ENCODE measurements at places on chromosomes 3 and 15.

- DNase-seq = no peak
- H3K4me3 ChIP-seq = no peak overlapping the region
- no peaks in the 10 kb centered on the region for H3K4me1 ChIP-seq
- H3K27me3 ChIP-seq = no peaks in the 10 kb centered on the region
- no peaks in the 10 kb centered on the region for H3K36me3 ChIP-seq
Measured at GRCh38 chr3:72750405-72750965, 97.8 kb downstream of the SHQ1 start.

DNA sequence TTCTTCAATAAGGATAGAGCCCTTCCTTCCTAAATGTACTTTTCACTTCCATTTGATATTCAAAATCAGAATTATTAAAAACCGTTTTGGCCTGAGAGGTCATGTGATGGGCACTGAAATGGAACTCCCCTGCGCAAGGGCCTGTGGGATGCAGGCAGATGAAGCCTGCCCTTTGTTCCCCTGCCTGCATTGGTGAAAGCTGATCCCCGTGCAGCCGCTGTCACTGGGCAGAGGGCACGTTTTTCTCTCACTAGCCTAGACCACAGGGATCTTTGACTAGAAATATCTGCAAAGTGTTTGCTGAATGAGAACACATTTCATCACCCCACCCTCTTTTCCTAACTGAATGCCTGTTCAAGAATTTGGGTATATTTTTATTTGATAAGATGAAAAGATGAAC, 74.9 kb downstream of the TIPARP start:
- no peak overlapping the region for H3K4me3 ChIP-seq
- no peaks in the 10 kb centered on the region for H3K27me3 ChIP-seq
- no peak for DNase-seq
- no peaks in the 10 kb centered on the region for H3K36me3 ChIP-seq

GRCh38 chr15:28960979-28961378, 75.2 kb downstream of the APBA2 start:
- no peak overlapping the region for H3K4me3 ChIP-seq
- H3K36me3 ChIP-seq = no peaks in the 10 kb centered on the region
- no peak overlapping the region for H3K27ac ChIP-seq
- DNase-seq = no peak
- no peaks in the 10 kb centered on the region for H3K4me1 ChIP-seq
- no peaks in the 10 kb centered on the region for H3K27me3 ChIP-seq

DNA sequence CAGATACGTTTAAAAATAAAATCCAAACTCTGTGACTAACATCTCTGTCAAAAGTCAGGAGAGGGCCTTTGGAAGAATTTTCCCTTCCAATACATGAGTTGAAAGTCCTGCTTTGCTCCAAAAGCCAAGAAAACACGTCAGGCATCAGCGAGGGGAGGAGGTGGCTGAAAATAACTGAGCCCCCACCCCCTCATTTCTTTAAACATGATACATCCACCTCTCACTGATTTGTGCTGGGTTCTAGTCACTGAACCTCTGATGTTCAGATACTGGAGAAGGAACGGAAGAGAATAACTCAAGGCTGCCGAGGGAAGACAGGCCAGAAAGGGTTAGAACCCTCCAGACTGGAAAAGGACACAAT, 9.4 kb upstream of the SEMA5B start:
- no peak overlapping the region for H3K4me3 ChIP-seq
- no peaks in the 10 kb centered on the region for H3K4me1 ChIP-seq
- DNase-seq = no peak
- H3K36me3 ChIP-seq = no peaks in the 10 kb centered on the region
- H3K27me3 ChIP-seq = no peaks in the 10 kb centered on the region
- no peak overlapping the region for H3K27ac ChIP-seq

DNA sequence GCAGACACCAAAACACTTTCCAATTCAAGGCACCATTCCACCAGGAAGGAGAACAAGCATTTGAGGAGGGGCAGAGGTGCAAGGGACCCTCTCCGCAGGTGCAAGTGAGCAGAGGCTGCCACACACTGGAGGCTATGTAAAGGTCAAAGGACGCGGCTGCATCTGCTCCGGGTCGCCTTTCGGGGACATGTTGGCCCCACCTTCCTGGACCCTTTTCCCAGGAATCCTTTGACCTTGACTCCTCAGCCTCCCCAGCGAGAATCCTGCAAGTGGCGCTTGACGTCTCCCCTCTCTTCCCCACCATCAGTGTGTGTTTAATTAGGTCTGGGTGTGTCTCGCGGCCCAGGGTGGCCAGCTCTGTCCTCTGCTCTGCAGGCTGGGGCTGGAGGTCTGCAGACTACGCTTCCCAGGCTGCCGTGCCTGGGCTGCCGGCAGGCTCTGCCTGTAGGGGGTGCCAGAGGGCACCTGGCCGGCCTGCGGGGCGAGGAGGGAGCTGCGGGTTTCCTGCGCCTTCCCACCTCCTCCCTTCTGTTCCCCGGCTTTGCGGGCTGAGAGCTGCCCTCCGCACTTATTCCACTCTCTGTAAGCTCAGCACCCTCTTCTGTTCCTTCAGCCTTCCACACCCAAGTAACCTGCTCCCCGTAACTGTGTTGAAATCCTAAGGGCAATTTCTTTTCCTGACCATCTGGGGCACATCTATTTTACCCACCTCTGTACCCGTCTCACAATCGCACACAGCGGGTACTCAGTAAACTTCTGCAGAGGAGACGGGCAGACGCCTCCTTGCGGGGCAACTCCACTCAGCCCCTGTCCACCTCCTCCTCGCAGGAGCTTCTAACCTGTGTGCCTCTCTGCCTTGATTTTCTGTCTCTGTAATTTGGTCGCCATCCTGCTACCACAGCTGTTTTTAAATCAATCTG, 129.8 kb downstream of the NSMCE3 start:
- H3K4me1 ChIP-seq = peaks cover 14% of the 10 kb centered on the region
- H3K27ac ChIP-seq = no peak overlapping the region
- no peak for DNase-seq
- H3K27me3 ChIP-seq = no peaks in the 10 kb centered on the region
- no peaks in the 10 kb centered on the region for H3K36me3 ChIP-seq

GRCh38 chr3:519026-519425, 322.5 kb downstream of the CHL1 start:
- no peak for DNase-seq
- no peak overlapping the region for H3K27ac ChIP-seq
- no peaks in the 10 kb centered on the region for H3K4me1 ChIP-seq

DNA sequence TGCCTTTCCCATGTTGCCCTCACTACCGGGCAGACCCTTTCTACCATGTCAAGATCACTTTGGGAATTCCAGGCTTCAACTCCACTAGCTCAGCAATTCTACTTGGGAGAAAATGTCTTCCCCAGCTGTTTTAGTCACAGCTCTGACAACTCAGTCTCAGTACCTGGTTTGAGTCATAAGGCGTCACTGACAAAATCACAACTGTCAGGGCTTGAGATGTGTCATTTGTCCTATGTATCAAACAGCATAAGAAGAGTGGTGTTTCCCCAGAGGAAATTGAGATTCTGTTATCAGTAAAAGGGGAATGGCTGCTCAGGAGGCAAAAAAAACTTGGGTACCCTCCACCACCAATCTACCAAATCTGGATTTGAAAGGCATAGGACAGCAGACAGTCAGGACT, 594.9 kb upstream of the SUCLG2 start:
- DNase-seq = no peak
- H3K4me1 ChIP-seq = no peaks in the 10 kb centered on the region
- no peak overlapping the region for H3K27ac ChIP-seq
- no peaks in the 10 kb centered on the region for H3K36me3 ChIP-seq
- H3K4me3 ChIP-seq = no peak overlapping the region
- H3K27me3 ChIP-seq = no peaks in the 10 kb centered on the region

DNA sequence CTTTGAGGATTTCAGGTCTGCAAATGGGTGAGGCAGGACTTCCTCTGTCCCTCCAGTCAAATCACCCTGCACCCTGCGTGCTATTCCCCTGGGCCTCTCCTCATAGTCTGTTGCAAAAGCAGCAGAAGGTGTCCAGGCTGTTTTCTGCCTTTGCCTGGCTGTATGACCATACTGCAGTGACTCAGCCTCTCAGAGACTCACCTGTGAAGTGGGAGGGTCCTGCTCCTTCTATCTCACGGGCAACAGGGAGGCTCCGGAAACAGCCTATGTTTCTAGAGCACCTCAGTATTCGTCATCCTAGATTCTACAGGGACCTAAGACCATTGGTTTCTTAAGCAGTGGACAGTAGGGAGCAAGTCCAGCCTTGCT, 216.4 kb downstream of the TLE3 start:
- no peak for DNase-seq
- no peaks in the 10 kb centered on the region for H3K4me1 ChIP-seq
- H3K4me3 ChIP-seq = no peak overlapping the region
- H3K27ac ChIP-seq = no peak overlapping the region

- H3K36me3 ChIP-seq = no peaks in the 10 kb centered on the region
- H3K4me3 ChIP-seq = no peak overlapping the region
- no peaks in the 10 kb centered on the region for H3K4me1 ChIP-seq
- no peak overlapping the region for H3K27ac ChIP-seq
Measured at GRCh38 chr3:98073486-98073885, 13.5 kb upstream of the OR5AC2 start.

DNA sequence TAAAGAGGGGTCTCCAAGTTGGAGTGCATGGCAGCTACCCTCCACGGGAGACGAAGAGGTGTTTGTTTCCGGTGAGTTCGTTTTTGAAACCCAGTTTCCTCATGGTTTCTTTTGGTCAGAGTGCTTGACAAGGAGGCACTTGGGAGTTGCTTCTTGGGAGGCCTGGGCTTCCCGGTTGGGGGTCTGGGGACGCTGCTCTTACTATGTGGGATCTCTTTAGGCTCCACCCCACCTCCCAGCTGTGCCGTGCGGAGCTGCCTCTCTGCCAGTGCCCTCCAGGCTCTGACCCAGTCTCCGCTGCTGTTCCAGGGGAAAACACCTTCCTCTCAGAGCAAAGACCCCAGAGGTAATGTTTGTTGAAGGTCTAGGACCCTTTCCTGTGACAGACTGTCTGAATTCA, 29.6 kb downstream of the KIF7 start:
- no peak overlapping the region for H3K27ac ChIP-seq
- no peak overlapping the region for H3K4me3 ChIP-seq
- no peaks in the 10 kb centered on the region for H3K4me1 ChIP-seq
- DNase-seq = no peak
- H3K36me3 ChIP-seq = peaks cover 21% of the 10 kb centered on the region

GRCh38 chr3:113594066-113594465, 61.7 kb downstream of the SIDT1 start:
- no peak for DNase-seq
- no peak overlapping the region for H3K4me3 ChIP-seq
- no peaks in the 10 kb centered on the region for H3K4me1 ChIP-seq
- no peak overlapping the region for H3K27ac ChIP-seq
- H3K27me3 ChIP-seq = no peaks in the 10 kb centered on the region
- H3K36me3 ChIP-seq = no peaks in the 10 kb centered on the region

DNA sequence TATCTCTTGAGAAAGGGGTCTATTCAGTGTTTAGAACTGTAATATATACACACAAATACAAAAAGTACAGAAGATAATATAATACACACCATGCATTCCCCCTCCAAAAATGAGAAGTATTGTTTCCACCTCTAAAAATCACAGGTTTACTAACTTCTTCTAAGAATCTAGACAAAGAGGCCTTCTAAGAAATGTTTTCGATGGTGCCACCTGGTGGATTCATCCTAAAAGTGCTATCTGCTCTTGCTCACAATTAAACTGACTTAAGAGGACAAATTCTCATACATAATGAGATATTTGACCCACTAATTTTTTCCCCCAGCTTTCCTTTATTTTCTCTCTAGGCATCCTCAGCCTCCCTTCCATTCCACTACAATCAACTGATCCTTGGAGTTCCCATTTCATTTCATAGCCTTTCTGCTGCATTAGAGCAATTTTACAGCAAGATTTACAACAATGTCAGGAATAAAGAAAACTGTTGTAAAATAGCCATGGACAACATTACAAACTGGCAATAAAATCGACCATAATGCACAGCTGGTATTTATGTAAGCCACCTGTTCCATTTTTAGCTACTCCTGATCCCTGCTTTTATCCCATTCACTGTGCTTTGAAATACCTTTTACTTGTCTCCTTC, 124.6 kb downstream of the ARRDC4 start:
- no peaks in the 10 kb centered on the region for H3K27me3 ChIP-seq
- no peak overlapping the region for H3K27ac ChIP-seq
- no peak for DNase-seq
- no peaks in the 10 kb centered on the region for H3K36me3 ChIP-seq

DNA sequence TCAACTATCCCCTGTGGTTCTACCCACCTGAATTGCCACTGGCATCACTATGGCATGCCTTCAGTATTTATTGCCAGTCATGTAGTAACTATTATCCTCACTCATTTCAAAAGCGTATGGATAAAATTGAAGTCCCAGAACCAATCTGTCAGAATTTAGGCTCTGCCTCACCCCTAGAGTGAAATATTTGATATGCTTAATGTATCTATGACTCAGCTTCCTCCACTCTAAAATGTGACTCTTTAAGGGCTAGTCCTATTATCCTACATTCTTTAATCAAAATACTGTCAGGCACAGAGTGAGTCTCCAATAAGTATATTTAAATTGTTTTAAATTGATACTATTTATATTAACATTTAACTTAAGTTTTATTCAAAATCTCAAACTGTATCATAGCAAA, 27.6 kb downstream of the ARPP21 start:
- H3K27ac ChIP-seq = no peak overlapping the region
- no peaks in the 10 kb centered on the region for H3K36me3 ChIP-seq
- H3K4me3 ChIP-seq = no peak overlapping the region
- no peaks in the 10 kb centered on the region for H3K27me3 ChIP-seq
- DNase-seq = no peak
- H3K4me1 ChIP-seq = no peaks in the 10 kb centered on the region

GRCh38 chr15:41940441-41940857, 31.9 kb downstream of the EHD4 start:
- no peaks in the 10 kb centered on the region for H3K27me3 ChIP-seq
- no peak overlapping the region for H3K4me3 ChIP-seq
- peaks cover 53% of the 10 kb centered on the region for H3K4me1 ChIP-seq

DNA sequence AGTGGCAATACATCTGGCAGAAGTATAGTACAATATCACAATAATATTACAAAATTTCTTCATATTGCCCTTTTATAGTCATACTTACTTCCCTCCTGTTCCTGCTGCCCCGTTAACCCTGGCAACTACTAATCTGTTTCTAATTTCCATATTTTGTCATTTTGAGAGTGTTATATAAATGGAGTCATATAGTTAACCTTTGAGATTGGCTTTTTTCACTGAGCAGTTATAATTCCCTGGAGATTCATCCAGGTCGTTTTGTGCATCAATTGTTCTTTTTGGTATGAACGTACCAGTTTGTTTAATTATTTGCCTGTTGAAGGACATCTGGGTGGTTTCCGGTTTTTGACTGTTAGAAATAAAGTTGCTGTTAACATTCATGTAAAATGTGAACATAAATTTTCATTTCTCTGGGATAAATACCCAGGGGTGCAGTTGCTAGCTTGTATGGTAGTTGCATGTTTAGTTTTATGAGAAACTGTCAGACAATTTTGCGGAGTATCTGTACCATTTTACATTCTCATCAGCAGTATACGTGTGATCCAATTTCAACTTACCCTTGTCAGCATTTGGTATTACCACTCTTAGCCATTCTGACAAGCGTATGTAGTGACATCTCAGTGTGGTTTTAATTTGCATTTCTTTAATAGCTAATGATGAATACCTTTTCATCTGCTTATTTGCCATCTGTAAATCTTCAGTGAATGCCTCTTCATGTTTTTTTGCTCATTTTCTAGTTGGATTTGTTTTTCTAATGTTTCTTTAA, 32.2 kb upstream of the IL20RB start:
- H3K4me1 ChIP-seq = peaks cover 38% of the 10 kb centered on the region
- H3K27ac ChIP-seq = no peak overlapping the region
- H3K27me3 ChIP-seq = no peaks in the 10 kb centered on the region
- no peaks in the 10 kb centered on the region for H3K36me3 ChIP-seq

- DNase-seq = no peak
- H3K4me1 ChIP-seq = peaks cover 18% of the 10 kb centered on the region
- H3K4me3 ChIP-seq = no peak overlapping the region
- H3K36me3 ChIP-seq = no peaks in the 10 kb centered on the region
- H3K27me3 ChIP-seq = no peaks in the 10 kb centered on the region
Measured at GRCh38 chr15:58336161-58336560, 95.6 kb upstream of the LIPC start.

All from vagina (tissue), 2 donors.